HepG2 (cell line): ENCODE measurements at places on chromosomes 3 and 15. TPM values are rescaled to one million over a fixed set of nuclear protein-coding genes. Genes with fewer than 3 reads are reported as not detected.

DNA sequence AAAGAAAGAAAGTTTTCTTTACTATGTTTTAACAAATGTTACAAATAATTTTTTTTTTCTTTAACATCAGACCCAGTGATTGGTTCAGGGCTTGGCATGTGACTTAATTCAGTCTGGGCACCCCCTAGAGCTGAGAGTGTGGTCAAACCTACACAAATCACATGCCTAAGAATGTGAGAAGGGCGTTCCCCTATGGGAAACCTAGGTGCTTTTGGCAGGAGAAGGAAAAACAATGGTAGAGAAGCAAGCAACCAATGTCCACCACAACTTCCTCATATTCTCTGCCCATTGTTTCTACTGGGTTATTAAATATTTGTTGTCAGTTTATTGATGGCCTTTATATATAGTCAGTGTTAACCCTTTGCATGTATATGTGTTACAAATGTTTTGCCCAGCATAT lies 21.4 kb upstream of the PIAS1 start:
- DNase-seq = no peak
- H3K36me3 ChIP-seq = no peaks in the 10 kb centered on the region
- H3K4me3 ChIP-seq = no peak overlapping the region
- no peak overlapping the region for H3K27ac ChIP-seq

- DNase-seq = no peak
- peaks cover 14% of the 10 kb centered on the region for H3K4me1 ChIP-seq
- no peaks in the 10 kb centered on the region for H3K27me3 ChIP-seq
- no peaks in the 10 kb centered on the region for H3K36me3 ChIP-seq
- no peak overlapping the region for H3K27ac ChIP-seq
Observed at GRCh38 chr3:168514252-168514651, 418.5 kb upstream of the GOLIM4 start.

DNA sequence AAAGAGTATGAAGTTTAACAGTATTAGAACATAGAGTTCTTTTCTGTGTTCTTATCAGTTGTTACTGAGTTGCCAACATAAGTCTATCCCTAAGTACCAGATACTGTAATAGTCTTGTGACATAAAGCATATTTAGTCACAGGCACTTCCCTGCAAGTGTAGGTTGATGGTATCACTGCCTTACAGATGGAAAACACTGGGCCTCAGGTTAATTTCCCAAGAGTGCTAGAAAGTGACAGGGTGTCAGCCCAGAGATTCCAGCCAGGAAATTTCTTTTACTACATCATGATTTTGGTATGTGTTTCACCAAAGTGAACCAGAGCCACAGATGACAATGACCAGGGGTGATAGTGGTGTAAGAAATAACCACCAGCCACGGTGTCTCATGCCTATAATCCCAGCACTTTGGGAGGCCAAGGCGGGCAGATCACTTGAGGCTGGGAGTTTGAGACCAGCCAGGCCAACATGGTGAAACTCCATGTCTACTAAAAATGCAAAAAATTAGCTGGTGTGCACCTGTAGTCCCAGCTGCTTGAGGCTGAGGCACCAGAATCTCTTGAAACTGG lies 3.2 kb downstream of the EIF1B start:
- H3K27ac ChIP-seq = no peak overlapping the region
- no peak for DNase-seq
- peaks cover 44% of the 10 kb centered on the region for H3K4me1 ChIP-seq
- H3K27me3 ChIP-seq = no peaks in the 10 kb centered on the region
- H3K36me3 ChIP-seq = peaks cover 12% of the 10 kb centered on the region

DNA sequence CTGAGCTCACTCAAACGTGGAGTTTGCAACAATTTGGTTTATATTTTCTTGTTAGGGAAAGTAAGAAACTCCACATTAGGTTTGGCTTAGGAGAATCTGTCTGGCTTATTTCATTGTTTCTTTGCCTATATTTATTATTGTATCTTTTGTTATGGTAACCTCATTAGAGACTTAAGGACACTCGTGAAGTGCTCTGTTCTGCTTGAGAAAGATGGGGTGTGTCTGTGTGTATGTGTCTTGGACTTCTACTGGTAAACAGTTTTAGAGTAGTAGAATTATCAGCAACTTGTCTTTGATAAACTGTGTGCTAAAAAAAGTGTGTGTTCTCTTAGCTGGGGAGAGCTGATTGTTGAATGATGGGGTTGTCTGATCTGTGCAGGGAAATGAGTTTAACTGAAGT lies 306.5 kb downstream of the RBMS3 start:
- DNase-seq = no peak
- H3K27me3 ChIP-seq = no peaks in the 10 kb centered on the region
- H3K4me1 ChIP-seq = no peaks in the 10 kb centered on the region
- no peaks in the 10 kb centered on the region for H3K36me3 ChIP-seq
- no peak overlapping the region for H3K27ac ChIP-seq

DNA sequence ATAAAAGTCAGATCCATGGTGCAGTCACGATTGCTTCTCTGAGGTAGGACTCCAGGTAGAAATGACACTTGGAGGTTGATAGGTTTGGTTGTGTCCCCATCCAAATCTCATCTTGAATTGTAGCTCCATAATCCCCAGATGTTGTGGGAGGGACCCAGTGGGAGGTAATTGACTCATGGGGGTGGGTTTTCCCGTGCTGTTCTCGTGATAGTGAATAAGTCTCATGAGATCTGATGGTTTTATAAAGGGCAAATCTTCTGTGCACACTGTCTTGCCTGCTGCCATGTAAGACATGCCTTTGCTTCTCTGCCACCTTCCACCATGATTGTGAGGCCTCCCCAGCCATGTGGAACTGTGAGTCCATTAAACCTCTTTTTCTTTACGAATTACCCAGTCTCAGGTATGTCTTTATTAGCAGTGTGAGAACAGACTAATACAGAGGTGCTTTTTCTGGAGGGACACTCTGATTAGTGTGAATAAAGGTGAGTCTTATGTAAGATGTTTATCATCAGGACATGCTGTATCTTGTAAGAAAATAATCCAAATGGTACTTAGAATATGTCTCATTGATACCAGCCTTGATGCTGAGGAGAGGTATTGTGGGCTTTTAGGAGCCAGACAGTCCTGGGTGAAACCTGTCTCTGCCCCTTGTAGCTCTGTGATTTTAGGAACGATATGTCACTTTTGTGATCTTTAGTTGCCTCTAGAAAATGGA lies 43.0 kb downstream of the SLCO3A1 start:
- H3K27me3 ChIP-seq = no peaks in the 10 kb centered on the region
- H3K4me1 ChIP-seq = no peaks in the 10 kb centered on the region
- no peak overlapping the region for H3K27ac ChIP-seq
- H3K36me3 ChIP-seq = no peaks in the 10 kb centered on the region

CIP2A gene
- total RNA-seq = 36.9 and 54.1 TPM in 2 replicates

RPUSD3 gene
- 30.3 and 32.1 TPM in 2 replicates for total RNA-seq

ONECUT1 gene
- 9.1 and 9.3 TPM in 2 replicates for total RNA-seq

NCKIPSD gene
- 13.5 and 14.3 TPM in 2 replicates for total RNA-seq
